GM23338 (cell line): ENCODE measurements at places on chromosomes 3 and 15.

- no peak for DNase-seq
These were observed 23.9 kb upstream of the NEK10 start for GRCh38 chr3:27392950-27393679.

- no peak for DNase-seq
These were observed 22.8 kb upstream of the PPARG start for GRCh38 chr3:12266038-12266437.

DNA sequence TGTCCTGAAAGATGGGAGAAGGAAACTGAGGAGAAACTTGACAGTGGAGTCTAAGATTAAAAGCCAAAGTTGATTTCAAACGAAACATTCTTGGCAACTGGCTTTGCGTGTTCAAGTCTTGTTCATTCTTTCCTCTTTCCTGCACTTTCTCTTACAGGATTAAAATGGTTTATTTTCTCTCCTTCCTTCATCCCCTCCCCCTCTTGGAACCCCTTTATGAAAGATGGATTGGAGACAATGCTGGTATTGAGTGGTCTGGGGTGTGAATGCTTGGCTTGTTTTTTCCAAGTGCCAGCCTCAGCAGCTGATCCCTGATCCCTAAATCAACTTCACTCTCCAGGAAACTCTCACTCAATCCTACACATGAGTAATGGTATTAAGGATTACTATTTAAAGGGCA lies 703 bp upstream of the LSAMP start:
- no peak for DNase-seq

- no peak for DNase-seq
These were observed 366.9 kb upstream of the PPP2R3A start for GRCh38 chr3:135598597-135598996.

DNA sequence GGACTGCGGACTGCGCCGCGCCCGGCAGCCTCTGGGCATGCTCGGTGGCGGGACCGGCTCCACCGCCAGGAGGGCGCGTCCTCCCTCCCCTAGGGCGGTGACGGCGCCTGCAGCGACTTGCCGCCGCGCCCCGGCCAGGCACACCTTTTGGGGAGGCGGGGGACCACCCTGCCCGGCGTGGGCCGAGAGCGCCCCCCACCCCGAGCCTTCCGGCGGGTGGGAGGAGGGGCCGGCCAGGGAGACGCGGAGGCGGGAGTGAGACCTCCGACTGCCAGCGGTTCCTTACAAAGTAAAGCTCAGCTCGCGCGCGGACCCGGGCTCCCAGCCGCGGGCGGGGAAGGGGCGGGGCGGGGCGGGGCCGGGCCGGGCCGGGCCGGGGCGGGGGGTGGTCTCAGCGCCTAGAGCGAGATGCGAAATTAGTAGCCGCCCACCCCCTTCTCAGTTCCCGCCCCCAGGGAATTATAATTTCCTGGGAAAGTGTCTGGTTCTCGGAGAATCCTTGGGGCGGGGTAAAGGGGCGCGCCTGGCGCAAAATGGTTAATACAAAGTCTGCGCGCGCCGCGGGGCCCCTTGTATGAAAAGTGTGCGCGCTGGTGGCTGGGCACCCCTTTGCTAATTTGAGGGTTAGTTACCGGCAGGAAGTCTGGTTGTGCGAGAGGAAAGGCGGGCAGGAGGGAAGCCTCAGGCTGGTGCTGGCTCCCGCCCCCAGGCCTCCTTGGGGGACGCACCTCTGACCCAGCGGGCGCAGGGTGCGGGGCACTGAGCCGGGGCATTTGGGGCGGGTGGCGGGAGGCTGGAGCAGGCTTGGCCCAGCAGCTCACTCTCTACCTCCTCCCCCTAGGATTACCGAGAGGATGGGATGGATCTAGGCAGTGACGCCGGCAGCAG lies 224.8 kb upstream of the IL12A start:
- DNase-seq, result peak; percentile 90

DNA sequence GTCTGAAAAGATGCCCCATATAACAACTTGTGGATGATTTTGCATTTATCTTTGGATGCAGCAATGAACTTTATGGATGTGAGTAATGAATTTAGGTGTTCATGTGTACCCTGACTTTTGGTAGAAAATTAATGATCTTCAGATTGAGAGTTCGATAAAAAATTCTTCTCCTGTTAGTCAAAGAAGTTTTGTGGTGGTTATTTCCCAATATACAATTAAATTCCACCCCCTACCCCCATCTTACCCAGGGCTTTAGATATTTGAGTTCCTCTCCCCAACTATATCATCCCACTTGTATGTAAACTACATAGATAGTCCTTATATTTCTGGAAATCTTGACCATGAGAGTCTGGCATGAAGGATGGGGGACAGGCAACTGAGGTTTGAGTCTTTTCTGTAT lies 126.1 kb upstream of the ALDH1A3 start:
- DNase-seq, result no peak

- no peak for DNase-seq
These were observed 59.6 kb downstream of the PIAS1 start for GRCh38 chr15:68113751-68114150.
